ENCODE measurements at places on chromosomes 11 and 22.

- no peak for DNase-seq
Observed at GRCh38 chr11:20563866-20564265, 35.5 kb upstream of the SLC6A5 start.

DNA sequence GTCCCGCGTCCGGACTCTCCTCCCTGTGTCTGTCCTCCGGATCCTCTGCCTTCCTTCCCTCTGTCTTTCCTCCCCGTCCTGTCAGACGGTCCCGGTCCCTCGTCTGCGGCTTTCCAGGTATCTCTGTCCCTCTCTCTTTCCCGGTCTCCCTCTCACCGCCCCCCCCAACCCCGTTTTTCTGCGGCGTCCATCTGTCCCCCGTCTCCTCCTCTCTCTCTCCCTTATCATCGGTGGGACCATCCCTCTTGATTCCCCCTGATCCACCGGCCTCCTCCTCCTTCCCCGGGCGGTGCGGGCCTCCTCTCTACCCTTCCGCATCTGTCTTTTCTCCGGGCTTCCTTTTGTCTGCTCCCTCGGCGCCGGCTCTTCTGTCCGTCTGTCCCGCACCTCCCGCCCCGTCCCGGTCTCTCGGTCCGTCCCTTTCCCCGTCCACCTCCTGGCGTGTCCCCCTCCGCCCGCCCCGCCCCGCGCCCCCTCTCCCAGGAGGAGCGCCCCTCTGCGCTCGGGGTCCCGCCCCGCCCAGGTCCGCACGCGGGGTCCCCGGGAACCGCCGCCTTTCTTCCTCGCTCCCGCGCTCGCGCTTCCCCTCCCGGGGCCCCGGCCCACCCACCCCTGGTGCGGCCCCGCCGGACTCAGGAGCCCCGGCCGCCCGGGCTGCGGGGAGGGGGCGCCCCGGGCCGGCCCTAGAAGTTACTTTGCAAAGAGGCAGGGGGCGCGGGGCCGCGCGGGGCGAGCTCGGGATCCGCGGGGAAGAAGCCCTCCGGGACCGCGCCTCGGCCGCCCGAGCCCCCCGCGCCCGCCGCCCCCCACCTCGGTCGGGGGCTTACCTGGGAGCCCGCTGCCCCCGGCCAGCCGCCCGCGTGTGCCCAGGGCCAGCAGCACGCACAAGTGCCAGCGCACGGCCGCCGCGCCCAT lies 568 bp downstream of the SCUBE1 start:
- no peak for DNase-seq

- no peak for DNase-seq
Observed at GRCh38 chr22:41681616-41682015, 7.1 kb downstream of the SNU13 start.

- no peak for DNase-seq
Observed at GRCh38 chr22:32951807-32952153, 106.4 kb downstream of the SYN3 start.

DNA sequence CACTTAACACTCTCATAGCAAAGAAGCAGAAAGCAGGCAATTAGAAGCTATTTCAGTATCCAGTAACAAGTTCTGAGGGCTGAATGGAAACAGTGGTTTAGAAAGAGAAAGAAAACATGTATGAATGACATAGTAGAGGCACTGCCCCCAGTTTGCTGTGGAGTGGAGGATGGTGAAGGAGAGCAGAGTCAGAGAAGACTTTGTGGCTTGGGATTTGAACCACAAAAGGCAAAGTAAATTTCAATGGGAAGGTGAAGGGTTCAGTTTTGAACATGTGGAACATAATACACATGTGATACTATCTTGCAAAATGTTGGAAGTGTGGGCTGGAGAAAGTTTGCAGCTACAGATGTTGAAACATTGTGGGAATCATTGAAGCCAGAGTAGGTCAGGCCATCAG lies 81.4 kb downstream of the SNX19 start:
- DNase-seq = no peak

DNA sequence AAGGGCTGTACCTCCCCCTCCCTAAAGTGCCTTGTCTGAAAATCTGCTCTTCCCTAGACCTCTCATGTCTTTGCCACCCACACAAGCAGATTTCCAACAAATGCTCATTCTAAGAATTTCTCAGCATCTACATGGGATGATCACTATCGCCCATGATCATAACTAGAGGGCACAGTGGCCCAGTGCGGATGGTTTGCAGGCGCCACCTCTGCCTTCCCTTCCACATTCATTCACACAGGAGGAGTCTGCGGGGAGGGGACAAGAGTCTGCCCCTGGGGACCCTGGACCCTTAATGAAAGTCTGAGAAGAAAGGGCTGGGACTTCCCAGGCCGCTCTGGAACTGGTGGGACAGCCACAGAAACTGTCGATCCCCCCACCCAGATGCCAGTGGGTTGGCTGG lies 28.9 kb downstream of the KCTD17 start:
- DNase-seq = no peak

- no peak for DNase-seq
Observed at GRCh38 chr22:31496735-31497146, 405 bp downstream of the SFI1 start.

GRCh38 chr11:94673951-94674491 lies 94.1 kb upstream of the AMOTL1 start:
- no peak for DNase-seq

GRCh38 chr11:44244639-44245310 lies 65.2 kb downstream of the ALX4 start:
- DNase-seq = no peak

- no peak for DNase-seq
Observed at GRCh38 chr11:101866619-101867491, 48.0 kb upstream of the CEP126 start.

GRCh38 chr11:112785719-112786118 lies 175.5 kb upstream of the NCAM1 start:
- DNase-seq = no peak

GRCh38 chr22:49233507-49234100 lies 594.1 kb downstream of the BRD1 start:
- DNase-seq = no peak

DNA sequence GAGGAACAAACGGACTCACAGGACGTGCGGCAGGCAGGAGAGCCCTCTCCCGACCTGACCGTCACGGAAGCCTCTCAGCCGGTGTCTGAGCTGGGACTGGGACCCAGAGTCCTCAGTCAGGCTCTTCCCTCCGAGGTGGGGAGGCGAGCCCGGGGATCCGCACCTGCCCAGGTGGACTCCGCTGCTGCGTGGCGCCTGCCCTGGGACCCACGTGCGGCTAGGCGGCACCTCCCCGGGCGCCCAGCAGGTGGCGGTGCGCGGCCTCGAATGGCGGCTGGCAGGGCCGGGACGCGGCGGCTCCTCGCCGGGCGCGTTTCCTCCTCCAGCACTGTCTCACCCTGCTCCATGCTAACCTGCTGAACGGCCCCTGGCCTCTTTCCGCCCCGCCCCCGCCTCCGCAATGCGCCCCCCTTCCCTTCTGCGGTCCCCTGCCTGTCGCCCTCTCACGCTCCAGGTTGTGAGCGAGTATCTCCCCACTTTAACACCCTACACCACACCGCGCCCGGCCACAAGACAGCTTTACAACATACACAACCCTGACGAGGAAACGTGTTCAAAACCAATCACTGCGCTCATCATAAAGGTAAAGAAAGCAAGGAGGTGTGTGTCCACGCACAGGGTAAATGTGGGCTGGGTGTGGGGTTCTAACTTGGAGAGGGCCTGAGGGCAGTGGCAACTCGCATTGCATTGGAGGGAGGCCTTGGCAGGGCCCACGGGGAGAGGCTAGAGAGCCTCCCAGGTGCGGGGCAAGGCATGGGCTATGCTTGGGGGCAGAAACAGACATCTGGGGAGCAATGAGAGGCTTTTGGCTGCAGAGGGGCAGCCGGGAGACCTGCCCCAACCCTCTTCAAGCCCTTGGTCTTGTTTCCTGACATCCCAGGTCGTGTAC lies 25.9 kb upstream of the ATXN10 start:
- peak; percentile 87 for DNase-seq

DNA sequence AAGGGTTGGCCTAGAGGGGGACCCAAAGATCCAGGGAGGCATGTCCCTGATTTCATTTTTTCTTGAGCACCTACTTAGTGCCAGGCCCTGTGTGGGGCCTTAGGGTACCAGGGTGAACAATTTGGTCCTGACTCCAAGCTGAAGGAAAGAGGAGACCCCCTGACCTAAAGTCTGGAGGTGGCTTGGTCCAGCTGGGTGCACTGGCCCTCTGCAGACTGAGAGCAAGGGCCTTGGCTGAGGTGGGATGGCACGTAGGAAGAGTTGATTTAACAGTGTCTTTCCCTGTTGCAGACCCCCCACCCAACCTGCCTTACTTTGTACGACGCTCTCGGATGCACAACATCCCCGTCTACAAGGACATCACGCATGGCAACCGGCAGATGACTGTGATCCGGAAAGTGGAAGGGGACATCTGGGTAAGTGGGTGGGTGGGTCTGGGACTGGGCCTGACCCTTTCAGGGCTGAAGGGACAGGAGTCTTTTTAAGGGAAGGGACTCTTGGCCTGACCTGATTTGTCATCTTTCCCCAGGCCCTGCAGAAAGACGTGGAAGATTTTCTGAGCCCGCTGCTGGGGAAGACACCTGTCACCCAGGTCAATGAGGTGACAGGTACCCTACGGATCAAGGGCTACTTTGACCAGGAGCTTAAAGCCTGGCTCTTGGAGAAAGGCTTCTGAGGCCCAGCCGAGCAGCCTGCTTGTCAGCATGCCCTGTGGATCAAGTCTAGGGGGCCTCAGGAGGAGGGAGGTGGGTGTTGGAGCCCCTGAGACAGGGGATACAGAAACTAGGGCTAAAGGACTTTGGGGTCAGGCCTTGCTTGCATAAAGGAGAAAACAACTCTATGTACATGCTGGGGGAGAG lies 3.3 kb downstream of the MRPL49 start:
- no peak for DNase-seq

GRCh38 chr11:93220078-93220477 lies 22.3 kb upstream of the SLC36A4 start:
- no peak for DNase-seq

- no peak for DNase-seq
Observed at GRCh38 chr22:17285656-17286055, 66.4 kb upstream of the ADA2 start.

DNA sequence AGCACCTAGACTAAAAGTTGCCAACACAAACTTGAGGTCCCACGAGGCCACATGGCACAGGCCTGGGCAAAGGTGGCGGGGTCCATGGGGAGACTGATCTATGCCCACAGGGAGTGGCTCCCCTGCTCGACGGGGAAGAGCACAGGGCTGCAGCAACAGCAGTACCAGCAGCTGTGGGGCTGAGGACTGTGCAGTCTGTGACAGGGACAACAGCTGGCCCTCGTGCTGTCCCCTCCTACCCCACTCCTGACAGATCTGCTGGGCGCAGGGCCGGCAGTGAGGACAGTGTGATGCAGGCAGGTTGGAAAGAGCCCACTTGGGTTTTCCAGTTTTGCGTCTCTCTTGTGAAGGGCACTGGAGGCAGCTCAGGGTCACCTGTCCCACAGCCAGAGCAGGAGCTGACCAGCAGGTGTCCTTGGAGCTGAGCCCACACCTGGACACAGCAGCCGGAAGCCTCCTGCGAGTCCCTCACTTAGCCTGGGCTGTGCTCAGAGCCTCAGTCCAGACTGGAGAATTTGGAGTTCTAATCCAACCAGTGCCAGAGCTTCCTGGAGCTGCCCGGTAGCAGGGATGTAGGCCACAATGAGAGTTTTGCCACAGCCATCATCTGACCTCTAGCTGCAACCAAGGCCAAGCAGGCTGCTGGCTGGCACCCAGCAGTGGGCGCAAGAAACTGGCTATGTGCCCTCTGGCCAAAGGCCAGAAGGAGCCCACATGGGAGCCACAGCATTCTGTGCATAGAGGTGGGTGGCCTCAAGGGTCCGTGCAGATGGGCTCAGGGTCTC lies 3.6 kb upstream of the GAS2L1 start:
- no peak for DNase-seq

DNA sequence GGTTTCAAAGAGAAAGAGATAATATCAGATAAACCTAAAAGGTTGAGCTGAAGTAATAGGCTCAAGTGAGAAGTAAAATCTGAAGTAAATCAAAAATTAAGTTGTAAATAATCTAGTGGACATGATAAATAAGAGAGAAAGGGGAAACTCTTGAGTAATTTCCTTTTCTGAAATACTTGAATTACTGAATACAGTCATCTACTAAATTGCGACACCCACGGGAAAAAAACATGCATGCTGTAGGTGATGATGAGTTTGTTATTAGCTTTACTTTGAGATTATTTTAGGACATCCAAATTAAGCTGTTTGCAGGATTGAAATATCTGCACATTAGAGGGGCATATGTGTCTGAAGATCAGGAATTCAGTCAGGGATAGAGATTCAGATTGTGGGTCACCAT lies 50.0 kb upstream of the CARD18 start:
- no peak for DNase-seq

GRCh38 chr11:131866535-131867400 lies 496.4 kb downstream of the NTM start:
- DNase-seq = no peak

GRCh38 chr11:129704831-129705230 lies 110.8 kb upstream of the TMEM45B start:
- no peak for DNase-seq

DNA sequence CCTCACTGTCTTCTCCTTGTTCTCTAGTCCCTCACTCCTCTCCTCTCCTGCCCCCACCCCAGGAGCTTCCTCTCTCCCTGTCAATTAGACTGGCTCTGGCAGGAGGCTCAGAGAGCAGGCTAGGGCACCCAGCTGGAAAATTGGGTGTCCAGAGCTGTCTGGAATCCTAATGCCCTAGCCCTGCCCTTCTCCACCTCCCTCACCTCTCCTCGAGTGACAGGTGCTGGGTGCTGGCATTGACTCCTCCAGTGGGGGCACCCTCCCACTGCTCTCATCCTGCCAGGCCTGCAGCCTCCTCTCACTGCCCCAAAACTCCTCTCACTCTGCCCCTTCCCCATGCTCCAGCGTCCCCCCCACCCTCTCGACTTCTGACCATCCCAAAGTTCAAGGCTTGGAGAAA lies 68.9 kb downstream of the CYTH4 start:
- no peak for DNase-seq

GRCh38 chr22:17368554-17369438 lies 464 bp upstream of the CECR2 start:
- no peak for DNase-seq

- DNase-seq = no peak
Observed at GRCh38 chr11:7437696-7438095, 47.6 kb upstream of the OLFML1 start.

DNA sequence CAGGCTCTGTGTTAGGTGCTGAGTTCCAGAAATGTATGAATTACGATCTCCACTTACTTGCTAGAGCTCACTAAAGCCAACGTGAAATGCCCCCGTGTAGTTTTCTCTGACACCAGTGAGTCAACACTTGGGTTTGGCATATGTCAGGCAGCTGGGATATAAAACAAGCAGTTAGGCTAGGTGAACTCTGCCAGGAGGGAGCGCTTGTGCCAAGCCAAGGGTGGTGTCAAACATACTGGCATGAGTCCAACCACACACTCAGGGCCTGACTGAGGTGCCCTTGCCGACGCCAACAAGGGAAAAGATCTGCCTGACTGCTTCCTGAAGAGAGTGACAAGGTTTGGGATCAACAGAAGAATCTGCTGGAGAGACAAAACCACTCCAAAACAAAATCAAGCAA lies 167.8 kb upstream of the NARS2 start:
- no peak for DNase-seq

Measured in activated CD4-positive, CD25-positive, alpha-beta regulatory T cell treated with anti-CD3 and anti-CD28 coated beads, Interleukin-2, amount 50 U/mL, for 72 hours (primary cell).